ENCODE measurements at places on chromosomes 4 and X.

DNA sequence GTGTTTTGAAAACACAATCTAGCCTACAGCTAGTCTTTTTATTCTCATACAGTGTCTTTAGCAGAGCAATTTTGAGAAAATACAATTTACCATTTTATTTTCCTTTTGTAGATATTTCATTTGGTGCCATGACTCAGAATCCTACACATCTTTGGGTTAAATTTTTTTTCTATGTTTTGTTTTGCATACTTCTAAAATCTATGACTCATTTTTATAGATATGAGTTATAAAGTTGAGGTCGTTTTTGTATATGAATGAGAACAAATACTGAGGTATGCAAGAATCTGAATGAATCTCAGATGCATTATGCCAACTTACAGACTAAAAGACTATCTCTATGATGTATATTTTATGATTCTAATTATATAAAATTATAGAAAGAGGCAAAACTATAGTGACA is 206.5 kb upstream of the ANXA10 start:
- no peak for DNase-seq

GRCh38 chrX:106437407-106437806 is 174.4 kb upstream of the RADX start:
- DNase-seq, result no peak

DNA sequence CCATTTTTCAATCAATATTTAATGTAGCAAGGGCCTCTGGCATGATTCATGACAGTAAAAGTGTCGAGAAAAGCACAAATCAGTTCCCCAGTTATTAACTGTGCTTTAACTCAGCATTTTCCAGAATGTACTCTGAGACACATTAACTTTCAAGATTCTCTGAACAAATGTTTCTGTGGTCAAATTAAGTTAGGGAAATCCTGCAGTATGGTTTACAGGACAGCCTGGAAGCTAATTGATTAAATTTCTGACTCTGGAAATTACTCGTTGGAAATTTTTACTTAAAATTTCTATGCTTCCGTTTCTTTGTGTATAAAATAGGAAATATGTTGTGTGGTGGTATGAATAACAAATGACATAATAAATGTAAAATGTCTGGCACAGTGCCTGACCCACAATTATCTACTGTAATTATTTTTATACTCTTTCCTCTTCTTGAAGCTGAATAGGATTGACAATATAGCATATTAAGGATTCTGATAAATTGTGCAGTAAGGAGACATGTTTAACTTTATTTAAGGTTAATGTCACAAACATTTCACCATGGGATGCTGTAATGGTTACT is 33.7 kb downstream of the STK32B start:
- DNase-seq, result no peak

GRCh38 chr4:145348291-145348690 is 133.4 kb upstream of the SMAD1 start:
- DNase-seq, result no peak

GRCh38 chrX:129347291-129347690 is 176.0 kb downstream of the SMARCA1 start:
- DNase-seq, result no peak

- DNase-seq, result no peak
Measured at GRCh38 chr4:158998624-158999023, 104.3 kb upstream of the RAPGEF2 start.

DNA sequence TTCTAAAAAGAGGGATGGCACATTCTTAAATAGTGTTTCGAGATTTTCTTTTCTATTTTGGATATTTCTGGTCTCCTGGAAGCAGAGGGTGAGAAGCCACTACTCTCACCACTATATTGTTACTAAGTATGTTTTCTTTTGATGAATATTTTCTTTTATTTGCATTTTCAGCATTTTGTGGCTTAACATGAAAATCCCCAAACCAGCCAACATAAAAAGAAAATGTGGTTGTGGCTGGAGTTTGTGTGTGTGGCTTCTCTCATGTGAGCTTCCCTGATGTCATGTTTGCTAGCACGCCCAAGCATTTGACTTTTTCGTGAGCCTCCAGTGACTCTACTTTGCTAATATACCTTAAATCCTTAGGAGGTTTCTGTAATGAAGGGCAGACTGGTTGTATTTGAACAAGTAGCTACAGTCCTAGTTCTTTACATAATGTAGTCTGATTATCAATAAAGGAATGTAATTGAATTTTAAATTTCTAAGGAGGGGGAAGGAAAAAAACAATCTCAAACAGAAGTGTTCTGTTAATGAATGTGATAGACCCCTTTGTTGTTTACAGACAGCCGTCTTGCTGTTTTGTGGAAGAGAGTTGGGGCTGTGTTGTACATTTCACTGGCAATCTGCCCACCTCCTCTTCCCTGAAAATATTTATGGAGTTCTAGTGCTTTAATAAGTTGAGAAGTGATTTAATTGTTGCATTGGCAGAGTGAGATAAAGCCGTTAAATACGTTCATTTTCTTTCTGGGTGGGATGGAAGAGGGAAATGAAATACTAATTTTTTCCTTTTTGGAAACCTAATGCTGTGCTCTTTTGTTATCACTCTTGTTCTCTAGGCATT is 114.6 kb downstream of the ARHGAP10 start:
- DNase-seq, result no peak

- DNase-seq, result no peak
Measured at GRCh38 chr4:82848706-82849105, 42.2 kb downstream of the SEC31A start.

DNA sequence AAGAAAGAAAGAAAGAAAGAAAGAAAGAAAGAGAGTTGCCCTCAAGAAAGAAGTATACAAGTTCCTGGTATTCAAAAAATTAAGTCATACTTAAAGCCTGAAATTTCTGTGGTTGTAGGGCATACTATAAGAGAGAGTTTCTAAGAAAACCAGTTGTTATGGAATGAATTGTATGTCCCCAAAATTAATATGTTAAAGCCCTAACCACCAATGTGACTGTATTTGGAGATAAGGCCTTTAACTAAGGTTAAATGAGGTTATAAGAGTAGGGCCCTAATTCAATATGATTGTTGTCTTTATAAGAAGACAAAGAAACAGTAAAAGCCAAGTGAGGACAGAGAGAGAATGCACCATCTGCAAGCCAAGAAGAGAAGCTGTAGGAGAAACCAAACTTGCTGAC is 521.1 kb downstream of the CCSER1 start:
- no peak for DNase-seq

DNA sequence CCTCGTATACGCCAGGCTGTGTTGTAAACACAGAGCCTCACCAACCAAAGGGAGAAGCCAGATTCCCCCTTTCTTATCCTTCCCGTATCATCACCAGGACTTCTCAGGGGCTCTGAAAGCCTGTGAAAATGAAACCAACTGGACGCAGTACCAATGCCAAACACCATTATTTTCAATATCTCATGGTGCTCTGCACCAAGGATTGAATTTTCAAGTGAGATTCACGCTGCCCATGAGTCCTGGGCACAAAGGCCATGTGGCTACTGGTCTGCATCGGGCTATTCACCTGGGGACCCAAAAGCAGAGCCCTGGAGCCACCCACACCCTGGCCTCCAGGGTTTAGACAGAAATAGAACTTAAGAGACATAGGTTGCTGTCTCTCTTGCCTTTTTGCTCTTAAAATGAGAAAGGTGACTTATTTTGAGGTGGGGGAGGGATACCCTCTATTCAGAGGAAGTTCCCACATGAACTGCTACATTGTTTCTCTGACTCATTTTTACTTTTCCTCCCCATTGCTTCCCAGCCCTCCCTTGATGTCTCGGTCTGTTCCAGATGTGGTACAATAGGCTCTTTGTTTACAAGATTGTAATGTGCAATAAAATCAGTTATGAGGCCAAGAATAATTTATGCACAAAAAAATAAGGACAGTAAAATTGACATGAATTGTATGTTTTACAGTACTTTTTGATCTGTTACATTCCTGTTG is 55.4 kb downstream of the MAML3 start:
- DNase-seq, result no peak

DNA sequence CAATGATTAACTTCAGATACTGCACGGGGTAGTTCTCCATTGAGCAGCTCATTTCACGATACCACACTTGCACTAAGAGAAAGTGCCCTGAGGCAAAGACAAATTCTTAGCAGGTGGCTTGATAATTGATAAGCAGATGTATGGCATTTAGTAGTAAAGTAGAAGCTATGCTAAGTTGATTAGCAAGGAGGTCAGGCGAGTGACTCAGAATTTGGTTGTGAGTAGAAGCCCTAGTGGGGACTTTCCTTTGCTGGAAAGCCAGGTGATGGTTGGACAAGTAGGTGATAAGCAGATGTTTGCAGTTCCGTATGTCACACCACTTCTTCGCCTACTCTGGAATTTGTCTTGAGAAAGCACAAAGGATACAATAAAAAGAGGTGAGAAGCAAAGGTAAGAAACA is 58.7 kb downstream of the TLL1 start:
- DNase-seq, result no peak

GRCh38 chrX:118251271-118251670 is 94.6 kb upstream of the WDR44 start:
- DNase-seq, result no peak

DNA sequence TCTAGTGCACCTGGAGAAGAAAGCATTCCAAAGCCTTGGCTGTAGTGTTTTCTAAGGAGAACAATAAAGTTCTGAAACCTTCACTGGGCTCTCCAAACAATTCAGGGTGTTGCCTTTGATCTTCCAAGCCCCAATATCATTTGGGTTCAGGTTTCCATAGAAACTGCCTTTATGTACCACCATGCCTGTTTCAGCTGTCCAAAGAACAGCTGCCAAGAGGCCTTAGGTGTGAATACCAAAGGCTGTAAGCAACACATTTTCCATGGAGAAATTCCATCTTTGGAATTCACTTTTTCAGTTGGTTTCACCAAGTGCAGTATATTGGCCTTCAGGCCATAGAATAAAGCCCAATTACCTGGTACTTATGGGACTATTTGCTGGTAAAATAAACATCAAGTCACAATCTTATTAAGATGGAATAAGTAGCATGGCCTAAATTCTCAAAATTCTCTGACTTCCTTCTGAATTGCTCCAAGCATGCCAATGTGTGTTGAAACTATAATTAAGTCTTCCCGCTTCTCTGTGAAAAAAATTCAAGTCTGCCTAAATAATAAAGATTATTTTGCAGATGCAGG is 61.9 kb downstream of the COX18 start:
- DNase-seq, result no peak

GRCh38 chrX:64192040-64192439 is 13.5 kb downstream of the AMER1 start:
- no peak for DNase-seq

DNA sequence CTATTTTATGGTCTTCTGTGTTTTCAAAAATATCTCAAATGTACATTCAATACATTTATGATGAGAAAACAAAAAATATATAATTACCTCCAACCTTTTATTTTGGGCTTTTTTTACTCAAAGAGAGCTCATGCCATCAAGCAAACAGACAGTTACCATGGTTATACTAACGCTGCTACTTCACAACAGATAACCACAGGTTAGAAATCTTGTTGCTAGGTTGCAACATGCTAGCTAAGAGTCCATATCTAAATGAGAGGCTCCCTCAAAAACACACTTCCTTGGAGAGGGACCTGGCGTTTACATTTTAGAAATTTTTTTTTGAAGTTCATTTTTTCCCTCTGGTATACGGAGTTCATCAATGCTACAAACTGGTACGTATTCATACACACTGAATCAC is 44.3 kb downstream of the TBC1D9 start:
- no peak for DNase-seq

DNA sequence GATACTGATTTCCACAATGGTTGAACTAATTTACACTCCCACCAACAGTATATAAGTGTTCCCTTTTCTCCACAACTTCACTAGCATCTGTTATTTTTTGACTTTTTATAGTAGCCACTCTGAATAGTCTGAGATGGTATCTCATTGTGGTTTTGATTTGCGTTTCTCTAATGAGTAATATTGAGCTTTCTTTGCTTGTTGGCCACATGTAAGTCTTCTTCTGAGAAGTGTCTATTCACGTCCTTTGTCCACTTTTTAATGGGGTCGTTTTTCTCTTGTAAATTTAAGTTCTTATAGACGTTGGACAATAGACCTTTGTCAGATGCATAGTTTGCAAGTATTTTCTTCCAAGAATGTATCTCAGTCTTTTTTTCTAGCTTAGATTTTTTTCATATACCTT is 10.0 kb downstream of the FBXW7 start:
- no peak for DNase-seq

DNA sequence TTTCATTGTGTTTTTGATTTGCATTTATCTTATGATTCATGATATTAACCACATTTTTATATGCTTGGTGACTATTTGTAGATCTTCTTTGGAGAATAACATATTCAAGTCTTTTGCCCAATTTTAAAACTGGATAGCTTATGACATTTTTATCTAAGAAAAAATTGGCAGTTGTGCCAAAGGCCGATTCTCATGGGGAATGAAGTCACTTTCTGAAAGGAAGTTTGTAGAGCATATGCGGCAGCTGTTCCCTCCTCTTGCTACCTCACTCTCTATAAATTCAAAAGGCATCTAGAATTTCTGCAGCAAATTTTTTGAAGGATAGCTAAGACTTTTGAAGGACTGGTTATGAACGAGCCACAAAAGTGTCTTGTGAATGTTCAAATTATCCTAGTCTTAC is 2353.5 kb downstream of the ARAP2 start:
- no peak for DNase-seq

DNA sequence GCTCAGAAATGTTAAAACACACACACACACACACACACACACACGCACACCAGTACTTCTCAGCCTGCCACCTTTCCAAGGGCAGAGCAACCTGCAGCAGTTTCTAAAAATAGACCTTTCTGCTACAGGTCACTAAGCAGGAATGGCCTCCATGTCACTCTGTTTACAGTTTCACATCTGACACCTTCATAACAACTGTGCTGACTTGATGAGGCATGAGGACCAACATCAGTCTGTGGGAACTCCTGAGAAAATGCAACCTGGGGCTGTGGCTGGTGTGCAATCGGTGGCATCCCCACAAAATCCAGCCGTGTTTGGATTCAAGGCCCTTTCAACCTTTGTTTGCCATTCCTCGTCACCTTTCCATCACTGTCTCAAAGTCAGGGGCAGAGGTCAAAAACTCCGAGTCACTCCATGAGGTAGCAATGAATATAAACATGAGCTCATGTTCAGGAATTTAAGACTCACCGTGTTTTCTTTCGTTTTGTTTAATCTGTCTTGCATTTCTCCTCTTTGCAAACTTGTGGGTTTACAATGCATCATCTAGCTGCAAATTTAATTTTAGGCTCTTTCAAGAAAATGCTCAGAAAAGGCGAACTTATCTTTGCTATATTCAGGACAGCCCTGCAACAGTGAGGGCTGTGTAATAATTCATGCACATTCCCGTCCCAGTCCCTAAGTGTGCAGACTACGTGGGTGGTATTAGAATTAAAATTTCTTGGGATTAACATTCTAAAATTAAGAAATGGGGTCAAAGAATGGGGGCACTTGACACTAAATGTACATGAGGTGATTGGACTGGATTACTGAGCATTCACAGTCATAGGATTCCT is 135.3 kb downstream of the SHROOM3 start:
- no peak for DNase-seq

DNA sequence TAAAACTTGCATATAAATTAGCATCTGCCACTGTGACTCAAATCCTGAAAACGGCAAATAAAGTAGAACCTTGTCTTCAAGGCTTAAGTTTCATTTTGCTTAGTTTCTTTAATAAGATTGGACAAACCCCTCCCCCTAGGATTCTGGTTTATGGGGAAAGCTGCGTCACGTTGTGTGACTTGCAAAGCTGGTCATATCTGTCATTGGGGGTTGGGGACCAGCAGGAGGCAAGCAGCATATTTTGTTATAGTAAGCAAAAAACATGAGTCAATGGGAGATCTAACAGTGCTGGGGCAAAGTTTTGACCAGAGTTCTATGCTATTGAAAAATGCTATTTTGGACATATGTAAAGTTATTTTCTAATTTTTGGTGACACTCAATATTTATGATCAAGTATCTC is 407.3 kb downstream of the PCDH18 start:
- DNase-seq, result no peak

Measured in effector CD4-positive, alpha-beta T cell (primary cell).